ENCODE measurements at places on chromosomes 13 and 19.
A peak's percentile ranks its signal among the peaks of the same experiment; 100 is the strongest.

DNA sequence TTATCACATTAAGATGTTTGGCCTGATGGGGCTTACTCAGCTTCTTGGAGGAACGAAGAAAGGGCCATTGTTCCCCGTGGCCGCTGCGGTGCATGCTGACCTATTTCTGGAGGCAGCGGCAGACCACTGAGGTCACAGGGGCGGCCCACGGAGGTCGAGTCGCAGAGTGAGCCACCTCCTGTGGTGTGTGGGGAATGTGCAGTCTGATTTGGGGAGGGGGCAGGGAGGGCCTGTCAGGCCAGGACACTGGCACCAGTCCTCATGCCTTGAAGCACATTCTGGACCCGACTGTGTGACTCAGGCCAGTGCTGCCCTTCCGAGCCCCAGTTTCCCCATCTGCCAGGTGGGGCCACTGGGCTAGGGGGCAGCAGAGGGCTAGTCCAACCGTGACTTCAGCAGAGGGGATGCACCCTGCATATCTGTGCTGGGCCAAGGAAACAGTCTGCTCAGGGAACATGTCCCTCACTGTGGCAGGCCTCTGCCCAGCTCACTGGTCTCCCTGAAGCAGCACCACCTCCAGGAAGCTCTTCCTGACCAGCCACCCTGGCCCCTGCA, 6.3 kb downstream of the SLC7A10 start:
- no peak for DNase-seq

GRCh38 chr13:100063333-100063732, 25.6 kb upstream of the PCCA start:
- no peak for DNase-seq

GRCh38 chr19:33419788-33420130, 46.2 kb downstream of the CEBPG start:
- no peak for DNase-seq

GRCh38 chr13:23876265-23876664, 12.9 kb downstream of the MIPEP start:
- no peak for DNase-seq

GRCh38 chr13:78401873-78402707, 201.3 kb downstream of the POU4F1 start:
- DNase-seq: no peak

- no peak for DNase-seq
These were observed 4.3 kb downstream of the SOX1 start for GRCh38 chr13:112071102-112071722.

DNA sequence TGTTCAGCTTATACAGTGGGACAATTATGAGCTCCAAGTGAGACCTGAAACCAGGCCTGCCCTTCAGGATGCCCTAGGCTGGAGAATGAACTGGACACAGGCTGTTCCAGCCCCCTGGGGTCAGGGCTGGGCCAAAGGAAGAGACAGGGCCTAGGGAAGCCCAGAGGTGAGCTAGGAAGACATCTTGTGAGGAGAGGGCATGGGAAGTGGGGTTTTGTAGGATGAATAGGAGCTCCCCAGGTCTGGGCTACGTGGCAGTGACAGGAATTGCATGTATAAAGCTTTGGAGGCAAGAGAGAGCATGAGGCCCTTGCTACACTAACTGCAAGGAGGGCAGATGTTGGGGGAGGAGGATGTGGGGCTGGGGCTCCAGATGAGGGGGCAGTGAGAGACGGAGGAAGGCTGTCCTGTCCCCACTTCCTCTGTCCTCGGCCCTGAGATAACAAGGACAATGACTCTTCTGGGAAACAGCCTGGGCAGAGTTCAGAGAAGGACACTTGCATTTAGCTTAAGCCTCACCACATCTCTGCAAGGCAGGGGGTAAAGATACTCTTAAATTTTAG, 1.5 kb upstream of the TBXA2R start:
- no peak for DNase-seq

DNA sequence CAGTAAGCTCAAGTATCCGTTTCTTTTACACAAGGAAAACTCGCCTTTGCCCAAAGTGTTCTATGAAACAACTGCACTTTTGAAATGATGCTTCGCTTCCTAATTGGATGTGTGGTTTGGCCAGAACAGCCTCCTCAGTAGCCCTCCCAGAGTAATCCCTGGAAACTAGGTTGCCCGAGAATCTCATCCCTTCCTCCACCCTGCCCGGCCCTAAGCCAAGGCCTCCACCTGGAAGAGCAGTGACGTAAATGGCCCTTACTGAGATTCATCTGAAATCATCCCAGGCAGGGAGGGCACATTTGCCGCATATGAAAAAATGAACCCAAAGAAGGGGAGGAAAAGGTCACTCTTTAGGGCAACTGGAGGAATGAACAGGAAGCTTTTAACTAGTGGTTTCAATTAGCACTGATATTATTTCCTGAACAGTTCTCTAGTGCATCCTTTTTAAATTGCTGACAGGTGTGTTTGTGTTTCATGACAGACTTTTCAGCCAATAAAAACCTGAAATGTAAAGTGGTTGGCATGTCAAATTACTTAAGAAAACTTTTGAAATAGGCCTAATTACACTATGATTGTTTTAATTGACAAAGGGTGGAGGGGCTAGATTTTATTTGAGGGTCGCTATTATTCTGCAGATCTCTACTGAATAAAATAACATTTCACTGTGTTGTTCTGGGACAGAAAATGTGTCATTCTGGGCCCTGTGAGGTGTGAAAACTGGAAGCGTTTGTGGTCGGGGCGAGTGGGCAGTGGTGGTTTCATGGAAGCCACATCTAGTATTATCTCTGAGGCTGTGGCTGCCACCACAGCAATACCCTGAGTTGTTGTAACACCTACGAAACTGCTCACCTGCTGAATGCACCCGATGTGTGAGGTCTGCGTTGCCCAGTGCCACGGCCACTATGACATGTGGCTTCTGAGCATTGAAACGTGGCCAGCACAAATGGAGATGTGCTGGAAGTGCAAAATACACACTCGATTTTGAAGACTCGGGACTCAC, 112.1 kb downstream of the ZIC5 start:
- no peak for DNase-seq

GRCh38 chr19:3659746-3660112, 33.1 kb upstream of the CACTIN start:
- DNase-seq: no peak

- no peak for DNase-seq
These were observed 76.5 kb downstream of the PCDH20 start for GRCh38 chr13:61339054-61339621.

- no peak for DNase-seq
These were observed 1.4 kb downstream of the PSMD8 start for GRCh38 chr19:38375748-38376147.

GRCh38 chr13:32150794-32151193, 119.2 kb downstream of the FRY start:
- no peak for DNase-seq

- no peak for DNase-seq
These were observed 46.8 kb upstream of the CYP2A7 start for GRCh38 chr19:40928850-40929249.

GRCh38 chr13:38417241-38417640, 67.6 kb downstream of the UFM1 start:
- DNase-seq: no peak

DNA sequence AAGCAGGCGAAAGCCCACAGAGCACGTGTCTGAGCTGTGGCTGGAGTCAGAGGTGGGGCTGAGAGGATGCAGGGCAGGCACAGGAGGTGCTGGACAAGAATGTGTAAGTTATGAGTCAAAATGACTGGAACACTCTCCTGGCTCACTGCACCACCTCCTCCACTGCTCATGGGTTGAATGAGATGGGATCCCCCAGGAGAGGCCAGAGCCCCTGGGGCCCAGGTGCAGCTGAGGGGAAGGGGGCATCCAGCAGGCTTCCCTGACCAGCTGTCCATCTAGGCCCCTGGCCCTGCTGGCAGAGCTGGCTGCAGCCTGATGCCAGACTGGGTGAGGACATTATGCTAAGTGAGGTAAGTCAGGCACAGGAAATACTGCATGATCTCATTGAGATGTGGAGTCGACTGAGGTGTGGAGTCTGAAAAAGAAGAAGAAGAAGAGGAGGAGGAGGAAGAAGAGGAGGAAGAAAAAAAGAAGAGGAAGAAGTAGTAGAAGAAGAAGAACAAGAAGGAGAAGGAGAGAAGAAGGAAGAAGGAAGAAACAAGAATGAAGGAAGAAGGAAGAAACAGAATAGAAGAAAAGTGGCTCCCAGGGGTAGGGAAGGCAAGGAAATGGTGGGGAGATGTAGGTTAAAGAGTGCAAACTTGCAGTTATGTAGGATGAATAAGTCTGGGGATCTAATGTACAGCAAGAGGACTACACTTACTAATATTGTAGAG, 747.4 kb downstream of the UQCRFS1 start:
- DNase-seq: no peak

DNA sequence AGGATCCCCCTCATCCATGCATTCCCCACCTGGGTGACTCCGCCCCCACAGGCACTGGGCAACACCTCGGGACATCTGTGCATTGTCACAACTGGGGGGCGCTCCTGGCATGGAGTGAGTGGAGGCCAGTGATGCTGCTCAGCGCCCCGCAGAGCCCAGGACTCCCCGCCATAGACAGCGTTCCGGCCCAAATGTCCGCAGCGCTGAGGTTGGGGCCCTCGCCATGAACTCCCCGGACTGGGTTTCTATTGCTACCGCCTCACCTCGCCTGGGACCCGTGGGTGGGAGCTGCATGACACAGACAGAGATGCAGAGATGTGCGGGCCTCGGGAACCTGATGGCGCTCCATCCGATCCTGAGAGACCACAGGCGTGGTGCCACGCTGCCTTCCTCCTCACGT, 4.6 kb downstream of the FZR1 start:
- no peak for DNase-seq

GRCh38 chr13:61350341-61350740, 65.3 kb downstream of the PCDH20 start:
- no peak for DNase-seq

DNA sequence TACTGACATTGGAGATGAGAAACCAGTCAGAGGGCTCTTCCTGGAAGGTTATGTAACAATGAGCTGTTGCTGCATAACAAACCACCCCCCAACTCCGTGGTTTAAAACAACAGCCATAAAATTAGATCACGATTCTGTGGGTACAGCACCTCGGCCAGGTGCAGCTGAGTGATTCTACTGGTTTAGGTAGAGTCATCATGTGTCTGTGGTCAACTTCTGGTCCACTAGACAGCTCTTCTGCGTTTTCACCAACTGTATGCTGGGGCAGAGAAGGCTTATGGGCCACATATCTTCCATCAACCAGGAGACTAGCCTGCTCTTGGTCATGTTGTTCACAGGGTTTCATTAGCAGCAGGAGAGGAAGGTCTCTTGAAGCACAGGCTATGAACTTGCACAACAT, 585.5 kb downstream of the KCTD12 start:
- DNase-seq: no peak

DNA sequence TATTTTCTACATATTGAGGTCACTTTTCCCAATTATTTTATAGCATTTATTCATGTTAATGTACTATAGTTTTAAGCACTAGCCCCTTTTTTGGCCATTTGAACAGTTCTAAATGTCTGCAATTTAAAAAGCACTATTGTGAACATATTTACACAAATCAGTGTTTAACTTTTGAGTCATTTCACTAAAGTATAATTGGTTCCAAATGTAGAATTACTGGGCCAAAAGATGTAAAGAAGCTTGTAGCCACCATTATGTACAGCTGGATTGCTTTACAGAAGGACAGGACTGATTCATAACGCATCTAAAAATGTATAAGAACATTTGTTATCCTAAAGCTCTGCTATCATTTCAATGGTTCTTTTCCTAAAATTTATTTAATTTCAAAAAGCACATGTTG, 16.6 kb upstream of the ATP12A start:
- no peak for DNase-seq

GRCh38 chr19:13207846-13208671, 57.8 kb downstream of the IER2 start:
- DNase-seq: no peak

DNA sequence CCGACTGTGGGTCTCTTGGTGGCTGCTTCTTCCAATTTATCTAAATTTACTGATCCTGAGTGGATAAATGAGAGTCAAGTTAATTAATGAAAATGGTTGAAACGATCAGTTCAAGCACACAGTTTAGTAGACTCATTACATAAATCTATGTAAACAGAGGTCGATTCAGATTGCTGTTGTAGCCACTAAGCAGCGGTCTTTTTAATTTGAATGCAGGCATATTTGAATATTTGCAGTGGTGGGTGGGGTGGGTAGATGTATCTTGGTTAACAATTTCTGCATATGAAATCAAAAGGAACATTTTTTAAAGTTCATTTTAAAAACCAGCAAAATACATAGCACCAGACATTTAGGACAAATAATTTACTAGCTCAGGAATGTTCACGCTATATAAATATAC, 325.9 kb downstream of the KLF12 start:
- no peak for DNase-seq

DNA sequence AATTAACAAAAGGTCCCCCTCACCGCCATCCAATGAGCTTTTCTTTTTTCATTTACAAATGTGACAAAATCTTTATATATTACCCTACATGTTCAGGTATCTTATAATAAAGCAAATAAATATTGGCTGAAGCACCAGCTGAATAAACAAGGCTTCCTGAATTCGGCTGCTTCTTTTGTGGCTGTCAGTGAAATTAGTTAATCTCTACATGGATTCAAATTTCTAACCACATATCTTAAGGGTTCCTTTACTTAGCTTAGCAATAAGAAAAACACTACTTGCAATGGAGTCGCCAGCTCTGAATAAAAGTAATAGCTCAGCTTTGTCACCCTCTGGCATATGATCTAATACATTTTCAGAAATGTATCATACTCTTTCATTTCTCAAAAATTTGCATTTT, 104.3 kb downstream of the CCNA1 start:
- no peak for DNase-seq

DNA sequence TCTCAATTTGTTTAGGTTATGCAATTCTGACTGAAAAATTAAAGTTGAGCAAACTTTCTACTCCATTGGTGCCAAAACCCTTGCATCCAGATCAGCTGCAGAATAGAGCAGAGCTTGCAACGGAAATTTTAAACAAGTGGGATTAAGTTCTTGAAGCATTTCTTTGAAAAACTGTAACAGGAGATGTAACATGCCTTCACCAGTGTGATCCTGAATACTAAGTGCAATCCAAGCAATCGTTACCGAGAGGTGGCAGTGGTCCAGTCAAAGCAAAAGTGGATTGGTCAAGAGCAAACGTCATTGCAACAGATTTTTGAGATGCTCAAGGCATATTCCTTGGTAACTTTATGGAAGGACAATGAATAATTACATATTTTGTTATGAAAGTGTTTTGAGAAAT, 841.1 kb upstream of the SLITRK5 start:
- DNase-seq: no peak

- peak; percentile 3 for DNase-seq
These were observed 11.0 kb upstream of the ACOD1 start for GRCh38 chr13:76937281-76937820.

DNA sequence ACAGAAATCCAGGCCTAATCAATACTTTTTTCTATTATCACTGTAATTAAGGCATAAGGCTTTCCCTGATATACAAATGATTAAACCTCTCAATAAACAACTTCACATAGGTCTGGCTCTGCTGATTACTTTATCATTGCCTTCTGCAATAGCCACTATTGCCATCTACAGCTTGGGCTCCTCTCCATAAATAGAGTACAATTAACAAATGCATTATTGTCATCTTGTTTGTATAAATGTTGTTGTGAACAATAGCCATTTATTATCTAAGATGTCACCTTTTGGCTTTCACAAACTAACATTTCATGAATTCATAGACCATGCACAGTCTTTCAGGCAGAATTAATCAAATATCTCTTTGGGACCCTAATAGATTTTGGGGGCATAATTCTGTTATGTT, 53.3 kb downstream of the NHLRC3 start:
- no peak for DNase-seq

Data from HCT116 (cell line).